ENCODE measurements at places on chromosomes 2 and 18. TPM values are rescaled to one million over a fixed set of nuclear protein-coding genes. Genes with fewer than 3 reads are reported as not detected.

LBX2 gene
- 2.6 TPM for total RNA-seq

ALPP gene
- not detected for total RNA-seq

SOS1 gene
- total RNA-seq: 58.2 TPM

DNAH6 gene
- 0.77 TPM for total RNA-seq

FABP1 gene
- total RNA-seq: 6.9 TPM

SULT1C4 gene
- 2.1 TPM for total RNA-seq

PLCL1 gene
- 3.6 TPM for total RNA-seq

COMMD1 gene
- total RNA-seq: 38.0 TPM

SP9 gene
- total RNA-seq: not detected

PLA2R1 gene
- total RNA-seq: 8.3 TPM

LIMS4 gene
- total RNA-seq: 4.9 TPM

ZAP70 gene
- total RNA-seq: 1.3 TPM

AQP12A gene
- not detected for total RNA-seq

ARHGEF4 gene
- total RNA-seq: 9.4 TPM

NEB gene
- total RNA-seq: 0.64 TPM

CCDC148 gene
- 0.35 TPM for total RNA-seq

FRZB gene
- 5.5 TPM for total RNA-seq
